ENCODE measurements at places on chromosomes 6 and 20.

DNA sequence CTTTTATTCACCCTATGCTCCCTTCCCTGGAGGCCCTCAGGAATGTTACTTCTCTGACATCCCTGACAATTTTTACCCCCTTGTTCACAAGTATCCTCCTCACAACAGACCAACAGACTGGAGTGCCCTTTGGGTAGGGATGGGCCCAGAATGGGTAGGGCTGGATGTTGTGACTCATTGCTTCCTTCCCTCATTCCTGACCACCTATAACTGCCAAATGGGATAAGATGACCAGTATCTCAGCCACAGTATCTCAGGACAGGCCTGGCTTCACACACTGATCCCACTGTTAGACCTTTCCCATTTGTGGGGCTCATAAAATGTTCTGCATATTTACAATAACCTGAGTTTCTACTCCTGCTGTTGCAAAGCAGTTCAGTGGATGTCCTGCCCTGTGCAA, 223.0 kb upstream of the LRFN2 start:
- DNase-seq: no peak

DNA sequence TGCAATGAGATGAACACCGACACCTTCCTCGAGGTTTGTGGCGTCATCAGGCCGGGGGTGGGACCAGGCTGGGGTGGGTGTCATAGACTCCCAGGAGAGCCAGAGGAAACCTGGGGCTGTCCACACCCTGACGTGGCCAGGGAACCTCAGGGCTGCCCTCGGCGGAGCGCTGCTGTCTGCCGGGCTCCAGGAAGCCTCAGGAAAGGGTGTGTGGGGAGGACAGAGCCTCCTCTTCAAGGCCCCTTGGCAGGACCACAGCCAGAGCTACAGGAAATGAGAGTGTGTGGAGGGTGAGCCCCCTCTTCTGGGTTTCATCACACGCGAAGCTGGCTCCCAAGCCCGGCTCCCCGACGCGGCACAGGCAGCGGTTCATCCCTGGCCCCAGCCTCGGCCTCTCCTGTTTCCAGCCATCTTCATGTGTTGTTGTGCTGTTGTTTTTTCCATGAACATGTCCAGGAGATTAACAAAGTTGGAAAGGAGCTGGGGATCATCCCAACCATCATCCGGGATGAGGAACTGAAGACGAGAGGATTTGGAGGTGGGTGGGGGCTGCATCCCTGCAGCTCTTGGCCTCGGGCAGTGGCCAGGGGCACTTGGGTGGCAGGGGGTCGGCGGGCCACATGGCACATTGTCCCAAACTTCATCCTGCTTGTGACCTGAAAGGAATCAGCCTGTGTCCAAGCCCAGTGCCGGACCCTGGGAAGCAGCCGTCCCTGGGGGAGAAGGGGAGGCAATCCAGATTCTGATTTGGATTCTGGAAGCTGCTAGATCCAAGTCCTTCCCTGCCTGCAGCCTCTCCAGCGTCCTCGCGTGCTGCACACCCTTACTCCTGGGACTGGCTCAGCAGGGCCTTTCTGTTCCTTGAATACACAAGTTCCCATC, 6.4 kb downstream of the NPEPL1 start:
- no peak for DNase-seq

- no peak for DNase-seq
Measured at GRCh38 chr6:33492093-33492492, 37.7 kb downstream of the ZBTB9 start.

DNA sequence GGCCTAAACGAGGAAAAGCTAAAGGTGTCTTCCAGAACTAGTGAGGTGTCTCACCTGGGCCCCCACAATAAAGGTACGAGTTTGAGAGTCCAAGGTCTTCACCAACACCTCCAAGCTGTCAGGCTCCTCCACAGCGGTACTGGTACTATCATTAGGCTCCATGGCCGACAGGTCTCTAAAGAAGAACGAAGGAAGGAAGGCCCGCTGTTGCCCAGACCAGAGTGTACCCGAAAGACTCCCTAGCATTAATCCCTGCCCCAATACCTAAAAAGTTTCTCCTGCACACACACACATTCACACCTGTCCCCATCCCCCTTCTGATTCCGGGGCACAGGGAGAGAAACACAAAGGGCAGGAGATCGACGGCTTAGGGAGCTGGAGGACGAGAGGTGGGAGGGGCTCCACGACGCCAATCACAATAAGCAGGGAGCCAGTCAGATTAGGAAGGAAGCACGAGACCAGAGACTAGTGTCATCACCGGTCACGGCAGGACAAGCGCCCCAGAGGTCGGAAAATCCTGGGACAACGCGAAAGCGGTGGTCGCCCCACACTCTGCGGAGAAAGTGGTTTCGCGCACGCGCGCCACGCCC, 764 bp downstream of the BAG6 start:
- peak; percentile 2 for DNase-seq

DNA sequence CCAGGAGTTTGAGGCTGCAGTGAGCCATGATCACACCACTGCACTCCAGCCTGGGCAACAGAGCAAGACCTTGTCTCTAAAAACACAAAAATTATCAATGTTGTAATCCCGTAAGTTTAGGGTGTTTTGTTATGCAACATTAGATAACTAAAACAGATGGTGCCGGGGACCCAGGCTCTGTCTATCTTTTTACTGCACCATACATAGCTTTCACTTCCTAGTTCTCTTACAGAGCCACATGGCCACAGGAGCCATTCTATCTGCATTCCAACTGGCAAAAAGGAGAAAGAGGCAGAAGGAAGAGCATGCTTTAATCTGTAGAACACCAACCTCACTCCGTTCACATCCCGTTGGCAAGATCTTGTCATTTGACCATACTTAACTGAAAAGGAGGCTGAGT, 5.4 kb upstream of the TCF15 start:
- no peak for DNase-seq

DNA sequence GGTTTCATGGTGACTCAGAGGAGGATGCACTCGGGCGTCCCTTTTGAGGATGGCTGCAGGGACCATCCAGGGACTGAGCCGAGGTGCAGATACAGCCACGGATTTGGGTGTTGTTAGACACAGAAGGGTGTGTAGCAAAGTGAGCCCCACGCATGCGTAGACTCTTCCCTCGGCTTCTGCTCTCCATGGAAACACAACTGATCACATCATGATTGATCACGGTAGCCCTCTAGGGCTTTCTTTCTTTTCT, 606 bp upstream of the ULBP1 start:
- DNase-seq: no peak

- no peak for DNase-seq
Measured at GRCh38 chr6:153702671-153703070, 336.4 kb upstream of the OPRM1 start.

- DNase-seq: no peak
Measured at GRCh38 chr6:8337147-8337546, 98.2 kb downstream of the SLC35B3 start.

DNA sequence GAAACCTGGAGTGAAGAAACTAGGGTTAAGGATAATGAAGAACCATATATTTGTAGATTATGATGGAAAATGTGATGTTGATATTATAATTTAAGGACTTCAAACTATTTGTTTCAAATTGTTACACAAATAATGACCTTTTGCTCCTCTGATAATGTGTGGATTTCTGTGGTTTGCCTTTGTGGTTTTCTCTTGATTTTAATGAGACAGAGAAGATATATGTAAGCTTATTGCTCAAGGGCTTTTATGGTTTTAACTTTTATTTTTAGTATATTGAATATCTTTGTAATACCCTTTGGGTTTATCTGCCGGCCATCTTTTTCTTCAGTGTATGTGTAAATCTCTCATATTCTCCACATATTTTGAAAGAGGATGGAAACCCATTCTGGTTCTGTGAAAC, 362.3 kb downstream of the RIMS1 start:
- DNase-seq: no peak

DNA sequence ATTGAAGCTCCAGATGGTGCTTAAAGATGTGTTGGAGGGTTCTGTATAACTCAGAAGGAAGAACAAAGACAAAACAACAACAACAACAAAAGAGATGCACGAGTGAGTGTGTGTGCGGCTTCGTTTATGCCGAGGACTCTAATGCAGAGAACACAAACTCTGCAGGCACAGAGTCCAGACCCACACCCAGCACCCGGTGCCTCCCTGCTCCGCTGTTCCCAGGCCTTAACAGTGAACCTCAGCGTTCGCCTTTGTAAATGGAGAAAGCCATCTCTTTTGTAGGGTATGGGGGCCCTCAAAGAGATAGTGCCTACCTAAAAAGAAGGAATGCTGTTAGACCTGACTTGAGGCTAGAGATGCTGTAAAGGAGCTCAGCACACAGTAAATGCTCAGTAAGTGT, 243.3 kb downstream of the ERMARD start:
- no peak for DNase-seq

DNA sequence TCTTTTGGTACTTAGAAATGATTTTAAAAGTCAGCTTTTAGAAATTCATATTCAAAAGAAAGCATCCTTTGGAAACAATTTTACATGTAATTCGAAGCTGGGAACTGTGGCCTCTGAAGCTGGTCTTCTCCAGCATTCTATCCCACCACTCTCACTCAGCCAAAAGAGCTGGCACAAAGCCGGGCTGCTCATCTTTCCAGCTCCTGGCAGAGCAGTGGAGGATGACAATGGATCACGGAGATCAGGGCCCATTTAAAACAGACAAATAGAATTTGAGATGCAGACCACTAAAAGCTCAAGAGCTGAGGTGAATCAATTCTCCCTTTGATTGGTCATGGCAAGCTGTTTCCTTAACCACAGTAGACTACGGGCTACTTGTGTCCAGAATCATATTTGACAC, 60.6 kb downstream of the OTOR start:
- DNase-seq: no peak

DNA sequence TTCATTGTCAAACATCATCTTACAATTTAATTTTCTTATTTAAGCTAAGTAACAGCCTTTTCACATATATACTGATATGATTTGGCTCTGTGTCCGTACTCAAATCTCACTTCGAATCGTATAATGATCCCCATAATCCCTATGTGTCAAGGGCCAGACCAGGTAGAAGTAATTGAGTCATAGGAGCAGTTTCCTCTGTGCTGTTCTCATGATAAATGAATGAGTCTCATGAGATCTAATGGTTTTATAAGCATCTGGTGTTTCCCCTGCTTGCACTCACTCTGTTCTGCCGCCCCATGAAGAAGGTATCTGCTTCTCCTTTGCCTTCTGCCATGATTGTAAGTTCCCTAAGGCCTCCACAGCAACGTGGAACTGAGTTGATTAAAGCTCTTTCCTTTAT, 25.1 kb upstream of the CMTR1 start:
- no peak for DNase-seq

- no peak for DNase-seq
Measured at GRCh38 chr20:34089655-34090345, 22.2 kb downstream of the EIF2S2 start.

DNA sequence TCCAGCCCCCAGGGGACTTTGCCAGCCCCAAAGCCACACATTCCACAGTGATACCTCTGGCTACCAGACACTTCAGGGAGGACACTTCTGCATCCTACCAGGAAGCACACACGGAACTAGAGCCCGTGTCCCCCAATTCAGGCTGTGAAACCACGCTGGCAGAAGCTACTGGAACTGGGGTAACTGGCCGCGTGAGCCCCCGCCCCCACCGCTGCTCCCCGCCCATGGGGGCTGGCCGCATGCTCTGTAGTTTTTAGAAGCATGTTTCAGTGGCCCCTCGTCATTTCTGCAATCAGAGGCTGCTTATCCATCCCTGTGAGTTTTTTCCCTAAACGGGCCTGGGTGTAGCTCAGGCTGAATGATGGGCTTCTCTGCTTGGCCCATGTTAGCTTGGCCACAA, 28.7 kb upstream of the AAR2 start:
- no peak for DNase-seq

DNA sequence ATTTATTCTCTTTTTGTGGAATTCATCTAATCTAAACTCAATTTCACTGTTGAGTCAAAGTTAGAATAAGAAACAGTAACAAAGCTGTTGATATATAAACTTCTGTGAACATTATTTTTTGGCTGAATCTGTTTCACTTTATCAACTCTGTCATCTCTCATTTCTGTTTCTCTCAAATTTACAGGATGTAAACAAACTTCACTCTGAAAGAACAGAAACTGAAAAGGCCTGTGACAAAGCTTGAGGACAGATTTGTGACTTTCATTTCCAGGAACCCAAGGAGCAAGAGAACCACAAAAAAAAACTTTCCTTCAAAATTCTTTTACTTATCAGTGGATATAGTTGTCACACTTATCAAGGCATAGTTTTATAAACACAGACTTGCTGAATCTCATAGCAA, 447.9 kb upstream of the OPRM1 start:
- no peak for DNase-seq

GRCh38 chr6:27700337-27700736, 211.9 kb downstream of the OR2B2 start:
- DNase-seq: no peak

DNA sequence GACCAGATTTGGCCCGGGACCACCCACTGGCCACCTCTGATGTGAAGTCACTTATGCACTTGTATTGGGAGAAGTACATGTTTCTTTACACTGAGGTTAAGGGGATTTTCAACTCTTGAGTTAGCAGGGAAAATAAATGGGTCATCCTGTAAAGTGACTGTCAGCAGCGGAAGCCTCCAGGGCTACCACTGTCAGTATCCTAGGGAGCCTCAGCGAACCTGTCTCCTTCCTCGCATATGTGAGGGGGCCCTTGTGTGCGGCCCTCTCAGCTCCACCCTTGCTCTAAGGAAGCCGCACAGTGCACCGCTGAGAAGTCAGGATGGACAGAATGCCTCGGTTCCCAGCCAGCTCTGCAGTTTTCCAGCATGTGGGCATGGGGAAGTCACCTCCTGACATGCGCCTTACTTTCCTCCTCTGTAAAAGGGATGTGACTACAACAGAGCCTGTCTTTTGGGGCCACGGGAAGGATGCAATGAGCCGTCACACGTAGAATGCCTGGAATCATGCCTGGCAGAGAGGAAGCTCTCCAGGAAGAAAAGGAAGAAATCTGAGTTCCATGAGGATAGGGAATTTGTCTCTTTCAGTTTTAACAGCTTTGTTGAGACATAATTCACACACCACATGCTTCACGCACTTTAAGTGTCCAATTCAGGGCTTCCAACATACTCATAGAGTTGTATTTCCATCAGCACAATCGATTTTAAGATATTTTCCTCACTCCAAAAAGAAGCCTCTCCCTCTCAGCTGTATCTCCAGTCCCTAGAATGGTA, 115.4 kb downstream of the SYCP2 start:
- no peak for DNase-seq

GRCh38 chr6:44701637-44702101, 314.2 kb downstream of the CDC5L start:
- no peak for DNase-seq

DNA sequence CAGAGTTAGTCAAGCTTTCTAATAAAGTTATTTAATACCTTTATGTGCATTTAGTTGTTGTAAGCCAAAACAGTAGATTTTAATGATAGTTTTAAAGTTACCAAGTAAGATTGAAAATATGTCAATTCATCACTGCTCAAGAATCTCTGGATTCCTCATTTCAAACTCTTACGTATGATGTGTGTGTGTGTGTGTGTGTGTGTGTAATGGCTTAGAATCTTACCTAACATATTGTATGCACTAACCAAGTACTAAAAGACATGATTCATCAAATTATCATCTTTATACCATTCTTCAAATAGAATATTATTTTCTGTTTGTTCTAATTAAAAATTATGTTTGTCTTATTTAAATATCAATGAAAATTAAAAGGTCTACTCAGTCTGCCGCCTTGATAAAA, 41.5 kb upstream of the ZNF337 start:
- DNase-seq: no peak
